NCI-H2081 (cell line): ENCODE measurements at places on chromosomes 4 and X.

GRCh38 chrX:113675278-113675677, 834.6 kb upstream of the AMOT start:
- no peak for DNase-seq

DNA sequence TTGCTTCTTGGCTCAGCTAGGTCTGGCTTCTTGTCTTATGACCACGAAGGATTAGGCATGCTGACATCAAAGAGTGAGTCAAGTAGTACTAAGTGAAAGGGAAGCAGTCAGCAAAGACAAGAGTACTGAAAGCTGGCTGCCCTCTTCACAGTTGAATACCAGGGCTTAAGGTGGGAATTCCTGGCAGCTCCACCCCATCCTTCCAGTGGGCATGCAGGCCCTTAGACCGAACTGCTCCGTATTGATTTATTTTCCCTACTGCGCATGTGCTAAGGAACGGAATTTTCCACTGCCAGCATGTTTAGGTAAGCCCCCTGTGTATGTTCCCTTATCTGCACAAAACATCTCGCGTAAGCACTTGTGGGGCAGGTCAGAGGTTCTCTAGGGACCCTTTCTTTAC, 2320.1 kb downstream of the ARAP2 start:
- DNase-seq, result no peak

- DNase-seq, result peak; percentile 63
Observed at GRCh38 chrX:70485466-70485865, 40.8 kb downstream of the DLG3 start.

GRCh38 chr4:173367946-173368345, 2.8 kb upstream of the SAP30 start:
- no peak for DNase-seq

DNA sequence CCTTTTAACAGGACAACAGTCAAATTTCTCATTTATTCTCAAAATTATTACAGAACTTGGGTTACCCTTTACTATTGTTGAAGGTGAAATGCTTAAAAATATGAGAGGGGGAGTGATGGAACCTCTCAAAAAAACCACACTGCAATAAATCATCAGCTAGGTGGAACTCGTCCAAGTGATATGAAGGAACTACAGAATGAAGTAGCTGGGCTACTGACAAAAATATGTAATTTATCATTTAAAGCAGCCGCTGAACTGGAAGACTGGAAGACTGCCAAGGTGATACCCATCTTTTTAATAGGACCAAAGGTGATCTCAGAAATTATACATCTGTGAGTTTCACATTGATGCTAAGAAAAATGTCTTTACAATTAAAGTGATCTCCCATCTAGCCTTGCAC, 597.7 kb upstream of the TENM3 start:
- no peak for DNase-seq

DNA sequence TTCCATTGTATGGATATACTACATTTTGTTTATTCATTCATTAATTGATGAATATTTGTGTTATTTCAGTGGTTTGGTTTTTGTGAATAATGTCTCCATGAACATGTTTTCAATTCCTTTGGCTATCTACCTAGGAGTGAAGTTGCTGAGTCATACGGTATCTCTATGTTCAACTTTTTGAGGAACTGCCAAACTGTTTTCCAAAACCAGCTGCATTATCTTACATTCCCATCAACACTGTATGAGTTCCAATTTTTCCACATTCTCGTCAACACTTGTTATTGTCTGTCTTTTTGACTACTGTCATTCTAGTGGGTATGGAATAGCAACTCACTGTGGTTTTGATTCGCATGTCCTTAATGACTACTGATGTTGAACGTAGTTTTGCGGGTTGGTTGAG, 388.6 kb upstream of the MAGEB2 start:
- no peak for DNase-seq

DNA sequence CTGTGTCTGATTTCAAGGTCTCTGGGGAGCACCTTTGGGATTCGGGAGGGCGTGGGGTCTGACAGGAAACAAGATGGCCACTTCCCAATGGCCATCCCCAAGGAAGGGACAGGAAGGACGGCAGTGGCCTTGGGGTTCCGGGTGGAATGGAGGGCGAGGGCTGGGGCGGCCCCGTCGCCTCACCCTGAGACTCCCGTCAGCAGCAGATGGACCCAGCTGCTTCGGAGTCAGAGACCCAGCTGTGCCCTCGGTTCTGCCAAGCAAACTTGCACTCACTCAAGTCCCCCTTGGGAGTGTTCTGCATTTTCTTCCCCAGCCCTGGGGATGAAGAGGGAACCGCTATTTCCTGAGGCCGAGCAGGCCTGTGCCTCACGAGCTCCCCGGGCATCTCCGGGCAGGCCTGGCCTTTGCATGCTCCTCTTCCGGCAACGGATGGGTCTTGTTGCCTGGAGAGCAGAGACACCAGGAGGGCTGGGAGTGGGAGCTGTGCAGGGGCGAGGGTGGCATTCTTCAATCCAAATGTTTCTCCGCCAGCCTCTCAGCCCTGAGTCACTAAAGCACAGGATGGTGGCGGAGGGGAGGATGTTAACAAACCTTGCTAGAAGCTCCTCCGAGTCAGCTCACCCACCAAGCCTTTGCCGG, 6.8 kb upstream of the DUSP9 start:
- DNase-seq, result no peak

- DNase-seq, result no peak
Observed at GRCh38 chr4:132572210-132572609, 576.9 kb upstream of the PCDH10 start.

- DNase-seq, result no peak
Observed at GRCh38 chr4:9963328-9963727, 58.0 kb downstream of the SLC2A9 start.

GRCh38 chr4:85050736-85051135, 84.2 kb upstream of the WDFY3 start:
- no peak for DNase-seq

GRCh38 chr4:71231129-71232055, 107.4 kb upstream of the SLC4A4 start:
- no peak for DNase-seq

DNA sequence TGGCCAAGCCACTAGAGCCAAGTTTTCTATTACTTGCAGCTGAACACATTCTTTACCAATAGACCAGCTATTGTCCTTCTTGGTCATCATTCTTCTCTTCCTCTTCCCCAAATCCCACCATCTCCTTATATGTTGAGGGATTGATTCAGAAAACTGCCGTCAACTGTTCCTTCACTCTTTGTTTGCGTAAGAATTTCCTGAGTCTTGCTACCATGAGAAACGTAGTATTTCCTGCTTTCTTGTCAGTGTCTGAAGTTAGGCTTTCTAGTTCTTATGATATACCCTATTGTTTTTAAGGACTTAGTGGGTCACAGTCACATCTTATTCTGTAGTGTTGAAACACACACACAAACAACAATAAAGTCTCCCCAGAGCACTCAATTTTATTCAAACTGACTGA, 20.1 kb downstream of the IGFBP7 start:
- DNase-seq, result no peak

- no peak for DNase-seq
Observed at GRCh38 chr4:86918539-86919072, 16.2 kb upstream of the AFF1 start.

- DNase-seq, result no peak
Observed at GRCh38 chr4:112531146-112531545, 15.2 kb upstream of the NEUROG2 start.

GRCh38 chr4:22483551-22483981, 32.3 kb downstream of the ADGRA3 start:
- DNase-seq, result no peak

DNA sequence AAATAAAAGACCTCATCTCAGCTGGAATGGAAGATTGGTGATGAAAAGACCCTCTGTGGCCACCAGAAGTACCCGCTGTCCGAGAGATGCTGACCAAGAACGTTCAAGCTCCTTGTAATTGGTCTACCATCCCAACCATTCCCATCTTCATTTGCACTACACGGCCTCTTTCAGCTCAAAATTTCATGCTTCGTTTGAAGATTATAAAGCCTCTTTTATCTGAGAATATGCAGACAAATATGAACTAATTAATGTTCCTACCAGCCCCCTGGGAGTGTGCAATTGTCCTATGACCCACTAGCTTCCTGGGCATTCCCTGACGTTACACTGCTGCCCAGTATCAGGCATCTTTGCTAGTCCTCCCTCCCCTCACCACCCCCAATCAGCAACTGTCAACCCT, 583.7 kb downstream of the MID1IP1 start:
- DNase-seq, result no peak

DNA sequence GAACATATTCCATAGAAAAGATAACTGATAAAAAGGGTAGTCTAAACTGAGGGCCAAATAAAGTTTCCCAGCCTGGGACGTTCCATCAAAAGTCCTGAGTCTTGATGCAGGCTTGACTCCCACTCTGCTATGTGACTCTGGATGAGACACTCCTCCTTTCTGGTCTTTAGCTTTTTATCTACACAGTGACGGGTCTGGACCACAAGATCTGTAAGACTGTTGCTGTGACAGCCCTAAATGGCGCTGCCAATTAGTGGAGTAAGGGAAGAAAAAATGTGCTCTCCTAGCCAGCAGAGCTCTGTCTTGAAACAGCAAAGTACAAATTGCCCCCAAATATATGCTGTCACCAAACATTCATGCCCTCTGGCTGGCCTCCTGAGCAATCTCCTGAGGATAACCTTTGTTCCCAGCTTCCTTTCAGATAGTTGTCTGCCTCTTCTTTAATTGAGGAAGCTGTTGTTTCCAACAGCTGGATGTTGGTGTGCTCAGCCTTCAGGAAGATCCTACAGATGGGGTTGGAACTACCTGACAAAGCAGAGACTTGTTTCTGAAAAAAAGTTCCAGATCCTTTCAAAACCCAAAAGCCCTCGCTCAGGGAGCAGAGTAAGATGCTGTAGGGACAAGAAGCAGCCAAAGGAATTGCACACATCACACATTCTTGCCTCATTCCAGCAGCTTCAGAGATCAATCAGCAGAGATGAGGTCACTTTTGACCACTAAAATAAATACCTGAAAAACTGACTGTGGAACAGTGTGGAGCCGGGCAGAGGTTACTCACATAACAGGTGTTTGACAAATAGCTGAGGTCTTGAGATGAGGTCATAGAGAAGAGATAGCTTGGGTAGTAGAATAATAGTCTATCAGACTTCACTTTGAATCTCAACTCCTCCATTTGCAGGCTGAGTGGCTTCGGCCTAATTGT, 383.4 kb upstream of the FGF13 start:
- no peak for DNase-seq

- DNase-seq, result no peak
Observed at GRCh38 chr4:139844057-139844456, 178.4 kb downstream of the MGST2 start.

DNA sequence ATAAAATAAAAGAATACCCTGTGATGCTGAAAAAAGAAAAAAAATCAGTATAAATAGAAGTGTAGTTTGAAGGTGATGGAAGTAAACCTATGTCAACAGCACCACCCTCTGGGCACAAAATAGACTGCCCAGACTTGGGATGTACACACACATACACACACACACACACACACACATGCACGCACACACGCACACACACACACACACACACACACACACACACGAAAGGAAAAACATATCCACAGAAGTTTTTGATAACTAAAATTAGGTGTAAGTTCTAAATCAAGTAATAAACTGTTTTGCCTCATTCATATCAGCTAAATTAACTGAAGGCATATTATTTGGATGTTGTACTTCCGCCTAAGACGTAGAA, 40.5 kb downstream of the ANXA5 start:
- peak; percentile 6 for DNase-seq

DNA sequence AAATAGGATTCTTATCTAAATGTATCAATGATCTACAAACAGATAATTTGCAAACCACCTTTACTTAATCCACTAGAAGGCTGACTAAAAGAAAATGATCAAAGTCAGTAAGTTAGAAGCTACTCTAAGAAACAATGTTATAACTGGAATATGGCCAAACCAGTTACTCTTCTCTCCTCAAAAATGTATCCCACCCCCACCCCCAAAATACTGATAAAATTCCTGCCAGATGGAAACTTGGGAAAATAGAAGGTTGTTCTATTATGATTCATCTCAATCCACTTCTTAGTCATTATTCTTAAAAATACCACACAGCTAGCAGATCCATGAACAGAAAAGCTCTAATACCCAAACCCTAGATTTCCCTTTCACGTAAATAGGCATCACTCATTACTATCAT, 206.4 kb downstream of the KLHL13 start:
- no peak for DNase-seq

DNA sequence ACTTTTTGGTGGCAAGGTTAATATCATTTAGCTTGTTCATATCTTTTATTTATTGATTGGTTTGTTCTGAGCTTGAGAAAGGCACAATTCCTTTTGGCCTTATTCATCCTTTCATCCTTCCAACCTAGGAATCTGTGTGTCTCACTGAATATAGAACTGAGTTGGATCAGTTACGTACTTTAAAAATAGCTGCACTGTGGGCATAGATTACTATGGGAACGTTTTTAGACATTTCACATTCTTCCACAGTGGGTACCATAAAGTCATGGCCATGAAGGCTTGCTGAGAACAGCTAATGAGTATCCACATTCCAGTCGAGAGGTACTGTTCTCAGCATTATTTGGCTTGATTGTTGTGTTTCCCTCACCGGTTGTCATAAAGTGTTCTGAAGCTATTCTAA, 217.0 kb upstream of the DKK2 start:
- no peak for DNase-seq

DNA sequence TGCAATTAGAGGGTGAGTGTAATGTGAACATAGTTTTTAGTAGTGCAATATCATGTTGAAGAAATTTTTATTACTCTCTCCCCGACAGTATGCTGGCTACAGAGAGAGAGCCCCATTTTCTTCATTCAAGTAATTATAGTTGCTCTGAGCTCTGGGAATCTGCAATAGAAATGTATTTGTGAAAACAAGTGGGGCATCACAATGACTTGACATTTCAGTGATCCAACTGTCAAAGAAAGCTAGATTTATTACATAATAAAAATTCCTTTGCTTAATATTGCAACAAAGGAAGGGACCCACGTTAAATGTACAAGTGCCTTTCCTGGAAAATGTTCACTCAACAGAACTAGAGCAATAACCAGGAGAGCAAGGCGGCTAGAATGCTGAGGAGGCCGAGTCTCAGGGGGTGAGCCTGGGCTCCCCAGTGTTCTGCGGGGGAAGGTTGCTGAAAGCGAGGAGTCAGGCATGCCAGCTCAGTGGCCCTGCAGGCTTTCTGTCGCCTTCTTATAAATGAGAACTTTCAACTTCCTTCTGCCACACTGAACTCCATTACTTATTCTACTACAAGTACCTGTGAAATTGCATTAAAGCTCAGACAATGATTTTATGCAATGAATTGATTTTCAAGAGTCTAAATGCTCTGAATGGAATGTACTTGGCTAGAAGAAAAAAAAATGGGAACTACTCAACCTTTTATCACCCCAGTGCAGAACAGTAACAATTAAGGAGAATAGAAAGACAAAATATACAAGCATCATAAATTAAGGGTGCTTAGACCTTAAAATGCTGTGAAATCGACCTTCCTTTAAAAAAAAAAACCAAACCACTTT, 476.4 kb downstream of the AFF2 start:
- no peak for DNase-seq
